ENCODE measurements at places on chromosomes 16 and 17.

DNA sequence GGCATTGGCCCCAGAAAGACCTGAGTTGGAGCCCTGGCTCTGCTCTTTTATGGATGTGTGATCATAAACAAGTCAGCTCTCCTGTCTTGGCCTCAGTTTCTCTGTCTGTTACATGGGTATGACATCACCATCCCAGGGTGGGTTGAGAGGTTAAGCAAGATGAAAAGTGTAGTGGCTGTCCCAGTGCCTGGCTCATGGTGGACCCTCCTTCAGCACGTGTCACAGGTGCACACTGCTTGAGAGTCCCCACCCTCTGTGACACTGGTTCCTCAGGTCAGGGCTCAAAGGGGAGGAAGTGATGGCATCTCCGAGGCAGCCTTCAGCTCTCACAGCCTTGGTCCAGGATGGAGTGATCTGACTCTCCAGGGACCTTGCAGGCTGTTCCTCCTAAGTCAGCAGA, 218.4 kb downstream of the HAPSTR1 start:
- DNase-seq, result no peak

- no peak for DNase-seq
Observed at GRCh38 chr17:45248132-45248957, 13.5 kb downstream of the SPATA32 start.

GRCh38 chr17:29115961-29116803, 64.0 kb downstream of the MYO18A start:
- peak; percentile 69 for DNase-seq

DNA sequence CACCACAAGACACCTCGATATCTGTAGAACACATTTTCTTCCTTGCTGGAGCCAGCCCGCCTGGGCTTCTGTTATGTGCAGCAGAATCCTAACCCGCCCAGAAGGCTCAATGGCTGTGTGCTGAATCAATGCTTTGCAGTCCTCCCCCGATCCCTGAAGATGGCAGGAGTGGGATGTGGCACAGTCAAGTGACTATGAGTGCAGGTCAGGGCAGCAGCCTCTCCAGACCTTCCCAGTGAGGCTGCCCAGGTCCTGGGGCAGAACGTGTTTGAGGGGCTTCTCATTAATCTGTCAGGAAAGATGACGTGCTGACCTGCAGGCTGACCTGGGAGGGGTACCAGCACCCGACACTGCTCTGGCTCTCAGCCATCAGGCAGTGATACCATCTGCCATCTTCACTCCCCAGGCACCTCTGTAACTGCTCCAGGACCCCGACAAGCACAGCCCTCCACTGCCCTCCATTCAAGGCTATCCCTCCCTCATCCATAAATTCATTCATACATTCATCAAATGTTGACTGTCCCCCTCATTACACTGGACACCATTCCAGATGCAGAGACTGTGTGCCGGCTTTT, 35.2 kb downstream of the LRRC75A start:
- DNase-seq, result no peak

DNA sequence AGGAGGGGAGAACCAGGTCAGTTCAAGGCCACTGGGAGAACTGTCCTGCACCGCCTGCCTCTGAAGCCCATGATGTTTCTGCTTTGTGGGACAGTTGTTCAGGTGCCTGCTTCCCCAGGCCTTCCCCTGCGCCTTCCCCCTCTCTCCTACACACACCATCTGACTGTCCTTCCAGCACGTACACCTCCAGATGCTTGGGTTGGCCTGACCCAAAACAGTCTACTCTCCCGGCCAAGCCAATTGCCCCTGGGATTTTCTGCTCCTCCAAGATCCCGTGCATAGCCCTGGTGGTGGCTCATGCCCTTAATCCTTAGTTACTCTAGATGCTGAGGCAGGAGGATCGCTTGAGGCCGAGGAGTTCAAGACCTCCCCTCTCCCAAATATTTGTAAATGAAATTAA, 684 bp upstream of the RSAD1 start:
- peak; percentile 17 for DNase-seq

- no peak for DNase-seq
Observed at GRCh38 chr17:14803826-14804225, 461.3 kb downstream of the PMP22 start.

DNA sequence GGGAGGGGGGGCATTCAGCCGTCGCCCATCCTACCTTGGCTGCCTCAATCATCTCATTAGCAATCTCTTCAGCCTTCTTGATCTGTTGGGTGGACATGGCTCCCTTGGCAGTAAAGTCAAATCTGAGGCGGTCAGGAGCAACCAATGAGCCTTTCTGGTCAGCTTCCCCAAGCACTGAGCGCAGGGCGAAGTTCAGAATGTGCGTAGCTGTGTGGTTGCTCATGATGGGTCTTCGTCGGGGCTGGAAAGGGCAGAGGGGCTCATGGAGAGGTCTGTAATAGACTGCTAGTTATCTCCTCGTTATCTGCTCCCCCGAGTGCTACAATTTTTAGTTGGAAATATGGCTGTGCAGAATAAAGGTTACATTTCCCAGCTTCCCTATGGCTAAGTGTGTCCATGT, 7.2 kb upstream of the EXOSC6 start:
- DNase-seq, result no peak

GRCh38 chr16:6206080-6206479, 1108.5 kb upstream of the EEF2KMT start:
- no peak for DNase-seq

GRCh38 chr16:79013930-79014660, 586.4 kb downstream of the MAF start:
- peak; percentile 29 for DNase-seq

- no peak for DNase-seq
Observed at GRCh38 chr17:41567317-41567716, 4.5 kb downstream of the KRT9 start.

- no peak for DNase-seq
Observed at GRCh38 chr17:37384560-37385149, 8.9 kb downstream of the C17orf78 start.

- no peak for DNase-seq
Observed at GRCh38 chr17:57092171-57092570, 7.1 kb downstream of the AKAP1 start.

DNA sequence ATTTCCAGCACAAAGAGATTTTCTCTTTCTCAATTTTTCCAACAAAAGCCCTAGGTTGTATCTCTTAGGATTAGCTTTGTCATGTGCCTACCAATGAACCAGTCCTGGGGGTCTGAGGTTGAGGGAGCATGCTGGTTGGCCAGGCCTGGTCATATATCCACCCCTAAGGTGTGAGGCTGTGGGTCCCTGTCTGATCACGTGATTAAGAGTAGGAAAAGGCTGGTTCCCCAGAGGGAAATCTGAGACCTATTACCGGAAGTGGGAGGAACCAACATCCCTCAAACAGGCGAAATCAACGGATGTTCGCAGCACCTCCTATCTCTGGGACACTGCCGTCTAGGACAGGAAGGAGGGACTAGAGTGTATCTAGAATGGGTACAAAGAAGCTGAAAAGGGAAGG, 185.7 kb upstream of the IRX5 start:
- DNase-seq, result no peak

- DNase-seq, result no peak
Observed at GRCh38 chr16:79943736-79944135, 343.2 kb upstream of the MAF start.

- no peak for DNase-seq
Observed at GRCh38 chr16:1098266-1098991, 2.4 kb upstream of the C1QTNF8 start.

DNA sequence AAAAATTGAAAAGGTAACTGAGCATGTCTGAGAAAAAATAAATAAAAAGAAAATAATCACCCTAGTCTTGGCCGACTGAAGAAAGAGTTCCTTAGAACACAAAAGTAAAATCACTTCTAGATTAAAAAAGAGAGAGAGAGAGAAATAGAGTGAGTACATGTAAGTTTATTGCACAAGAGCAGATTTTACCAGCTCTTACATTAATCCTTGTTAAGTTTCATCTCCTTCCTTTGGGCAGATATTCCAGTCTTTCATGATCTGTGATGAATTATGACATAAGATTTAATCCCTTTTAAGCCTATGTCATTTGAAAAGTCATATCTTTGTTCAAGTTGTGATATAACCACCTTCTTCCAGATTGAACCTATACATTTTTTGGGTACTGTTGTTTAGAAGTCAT, 54.8 kb downstream of the NFAT5 start:
- DNase-seq, result no peak

- no peak for DNase-seq
Observed at GRCh38 chr17:70787721-70788300, 618.5 kb downstream of the KCNJ2 start.

DNA sequence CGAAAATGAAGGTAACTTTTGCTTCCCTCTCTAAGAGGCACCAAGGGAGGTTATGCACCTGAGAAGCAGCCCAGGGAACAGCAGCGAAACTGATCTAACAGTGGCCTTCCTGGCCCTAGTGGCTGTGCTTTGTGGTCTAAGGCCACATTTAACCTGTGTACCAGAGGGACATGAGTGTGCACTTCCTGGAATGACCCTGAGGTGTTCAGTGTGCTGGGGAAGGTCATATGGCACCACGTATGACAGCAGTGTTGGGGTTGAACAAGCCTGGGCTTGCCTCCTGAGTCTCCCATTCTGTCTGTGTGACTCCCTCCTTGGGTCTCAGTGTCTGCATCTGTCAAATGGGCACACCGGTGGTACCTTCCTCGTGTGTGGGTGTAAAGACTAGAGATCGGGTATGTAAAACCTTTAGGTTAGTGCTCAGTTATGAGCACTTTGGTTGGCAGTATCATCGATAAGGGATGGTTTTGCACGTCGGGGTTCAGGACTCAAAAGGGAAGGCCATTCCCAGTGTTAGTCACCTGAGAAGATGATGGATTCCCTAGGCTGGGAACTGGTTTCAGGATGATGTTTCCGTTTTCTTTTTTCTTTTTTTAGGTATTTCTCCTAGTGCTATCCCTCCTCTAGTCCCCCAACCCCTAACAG, 31.9 kb downstream of the PLCG2 start:
- no peak for DNase-seq

DNA sequence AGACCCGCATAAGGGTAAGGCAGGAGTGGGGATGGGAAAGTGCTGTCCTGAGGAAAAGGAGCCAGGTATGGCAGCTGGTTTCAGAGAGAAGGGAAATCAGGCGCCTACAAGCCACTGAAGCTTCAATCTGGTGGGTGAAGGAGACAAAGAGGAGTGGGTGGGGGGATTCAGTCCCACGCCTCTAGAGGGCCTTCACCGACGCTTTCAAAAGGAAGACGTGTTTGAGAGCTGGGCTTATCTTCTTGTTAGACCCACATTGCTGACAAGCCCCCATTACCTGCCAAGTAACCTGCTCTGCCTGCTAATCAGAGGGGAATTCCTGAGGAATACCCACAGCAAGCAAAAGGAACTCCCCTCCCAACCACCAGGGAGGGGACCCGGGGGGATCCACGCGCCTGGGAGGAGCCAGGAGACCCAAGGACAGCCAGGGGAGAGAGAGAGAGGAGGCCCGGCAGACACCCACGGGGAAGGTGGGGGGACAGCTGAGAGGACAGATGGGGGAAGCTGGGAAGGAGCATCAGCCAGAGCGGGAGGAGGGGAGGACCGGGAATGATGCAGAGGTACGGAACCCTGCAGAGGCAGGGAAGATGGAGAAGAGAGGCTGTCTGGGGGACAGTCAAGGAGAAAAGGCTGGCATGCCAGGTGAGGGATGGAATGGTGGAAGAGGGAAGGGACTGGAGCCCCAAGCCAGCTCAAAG, 1.0 kb downstream of the MTMR4 start:
- no peak for DNase-seq
